ENCODE measurements at places on chromosomes 4 and X.
A peak's percentile ranks its signal among the peaks of the same experiment; 100 is the strongest.

DNA sequence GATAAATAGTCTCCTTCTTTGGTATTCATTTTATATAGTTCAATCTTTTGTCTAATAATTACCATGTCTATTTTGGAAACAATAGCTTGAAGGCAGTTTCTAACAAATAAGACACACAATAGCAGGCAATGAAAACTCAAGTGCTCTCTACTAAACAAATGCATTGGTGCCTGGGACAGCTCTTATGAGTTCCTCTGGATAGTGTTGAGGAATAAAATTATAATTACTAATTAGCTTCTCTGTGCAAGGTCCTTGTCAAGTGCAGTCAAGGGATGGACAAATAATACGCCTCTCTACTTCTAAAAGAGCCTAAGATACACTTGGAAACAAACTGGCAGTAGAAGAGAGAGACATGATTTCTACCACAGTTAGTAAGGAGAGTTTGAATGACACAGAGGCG is 229.0 kb upstream of the GLRA2 start:
- DNase-seq, result no peak

- no peak for DNase-seq
Observed at GRCh38 chr4:156146571-156146970, 192.9 kb upstream of the CTSO start.

GRCh38 chr4:8602686-8603430 is 10.3 kb downstream of the CPZ start:
- no peak for DNase-seq

GRCh38 chr4:102008711-102009110 is 218.2 kb downstream of the BANK1 start:
- DNase-seq, result no peak

DNA sequence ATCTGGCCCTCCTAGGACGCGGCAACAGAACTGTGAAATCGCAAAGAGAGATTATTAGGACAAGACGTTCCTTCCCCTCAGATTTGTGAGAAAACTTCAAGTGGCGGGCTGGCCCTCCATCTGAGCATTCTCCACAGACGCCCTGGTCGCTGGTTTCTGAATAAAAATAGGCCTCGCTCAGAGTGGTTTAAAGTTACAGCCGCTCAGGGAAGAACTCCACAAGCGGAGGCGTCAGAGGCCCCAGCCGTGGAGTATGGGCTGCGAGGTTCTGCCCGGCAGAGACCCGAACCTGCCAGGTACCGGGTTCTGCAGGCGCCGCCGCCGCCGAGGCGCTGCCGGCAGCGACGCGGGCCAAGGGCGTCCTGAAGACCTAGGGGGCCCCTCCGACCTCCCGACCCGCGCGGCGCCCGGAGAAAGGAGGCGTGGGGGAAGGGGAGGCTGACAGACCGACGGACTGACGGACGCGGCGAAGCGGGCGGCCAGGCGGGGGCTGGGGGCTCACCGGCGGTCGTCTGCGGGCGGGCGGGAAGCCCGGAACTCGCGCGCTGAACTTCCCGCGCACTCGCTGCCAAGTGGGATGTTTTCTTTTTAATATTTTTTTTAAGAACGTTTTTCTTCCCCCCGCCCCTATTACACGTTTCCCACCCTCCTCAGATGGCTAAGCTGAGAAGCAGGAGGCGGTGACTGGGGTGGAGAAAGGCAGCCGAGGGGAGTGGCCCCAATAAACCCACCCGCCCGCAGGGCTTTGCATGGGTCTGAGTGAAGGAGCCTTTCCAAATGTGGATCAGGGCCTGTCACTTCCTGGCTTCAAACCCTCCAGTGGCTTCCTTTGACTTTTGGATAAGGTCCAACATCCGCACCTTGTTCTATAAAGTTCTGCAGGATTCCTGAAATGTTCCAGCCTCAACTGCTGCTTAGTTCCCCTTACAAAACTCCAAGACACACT is at the start of gene PABPC4L:
Gene PABPC4L (minus strand): TSS at position 574 of the 946 bp plus-strand sequence. CDS start 770 bp downstream, outside the sequence.
- no peak for DNase-seq

GRCh38 chrX:49845701-49846403 is 16.7 kb downstream of the PAGE4 start:
- no peak for DNase-seq

- no peak for DNase-seq
Observed at GRCh38 chrX:42933187-42933586, 155.2 kb upstream of the PPP1R2C start.

DNA sequence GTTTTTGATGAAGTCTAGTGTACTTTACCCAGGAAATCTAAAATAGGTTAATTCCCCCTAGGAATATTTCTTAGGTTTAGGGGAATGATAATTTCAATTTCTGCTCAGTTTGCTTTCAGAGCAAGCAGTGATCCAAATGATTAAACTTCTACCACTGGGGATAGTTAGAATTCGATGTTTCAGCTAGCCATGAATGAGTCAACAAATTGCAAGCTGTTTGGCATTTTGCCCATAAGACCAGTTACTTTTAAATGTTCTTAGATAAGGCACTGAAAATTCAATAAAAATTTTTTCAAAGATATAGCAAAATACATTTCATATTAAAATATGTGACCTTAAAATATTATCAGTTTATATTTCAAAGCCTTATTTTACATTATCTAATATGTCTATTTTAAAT is 993.6 kb downstream of the ARAP2 start:
- DNase-seq, result no peak

DNA sequence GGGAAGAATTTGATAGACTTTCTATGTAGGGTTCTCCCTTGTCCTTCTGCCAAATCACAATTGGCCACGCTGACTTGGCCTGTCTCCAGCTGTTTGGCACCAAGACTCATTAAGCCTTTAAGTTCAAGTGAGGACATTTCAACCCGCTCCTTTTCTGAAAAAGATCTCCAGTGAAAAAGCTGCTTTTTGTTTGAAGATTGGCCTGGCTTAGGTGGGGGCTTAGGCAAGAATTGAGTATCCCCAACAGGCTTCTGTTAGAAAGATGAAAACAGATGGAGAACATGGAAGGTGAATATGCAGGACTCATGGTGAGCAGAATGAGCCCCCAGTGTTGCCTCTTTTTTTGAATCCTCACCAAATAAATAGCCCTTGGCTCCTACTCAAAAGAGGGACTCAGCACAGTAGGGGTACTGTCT is 28.5 kb upstream of the LIMCH1 start:
- no peak for DNase-seq

- no peak for DNase-seq
Observed at GRCh38 chr4:7890635-7891393, 48.8 kb downstream of the AFAP1 start.

GRCh38 chr4:12729384-12729783 is 754.8 kb downstream of the RAB28 start:
- peak; percentile 10 for DNase-seq

DNA sequence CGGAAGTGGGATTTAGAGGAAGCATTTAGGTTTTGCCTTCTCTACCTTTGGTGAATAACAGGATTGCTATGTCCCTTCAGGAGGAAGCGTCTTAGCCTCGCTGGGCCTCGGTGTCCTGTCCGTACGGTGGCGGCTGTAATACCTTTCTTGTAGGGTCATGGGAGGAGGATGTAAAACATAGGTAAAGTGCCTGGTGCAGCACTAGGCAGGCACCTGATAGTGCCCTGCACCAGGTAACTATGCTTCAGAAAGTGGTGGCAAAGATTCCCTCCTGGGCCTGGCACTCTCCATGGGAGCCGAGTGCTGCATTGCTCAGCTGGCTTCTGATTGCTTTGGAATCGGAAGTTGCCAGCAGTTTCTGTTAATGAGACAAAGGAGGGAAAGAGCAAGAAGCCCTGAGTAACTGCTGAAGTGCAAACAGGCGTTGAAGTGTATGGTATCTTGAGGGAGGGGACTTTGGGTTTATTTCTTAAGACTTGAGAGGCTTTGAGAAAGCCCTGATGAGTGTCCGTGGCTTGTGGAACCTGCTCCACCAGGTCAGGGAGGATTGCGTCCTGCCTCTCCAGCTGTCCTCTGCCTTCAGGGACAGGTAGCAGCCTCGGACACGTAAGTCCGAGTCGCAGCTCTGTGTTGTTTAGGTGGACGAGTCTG is 45.8 kb downstream of the TBC1D14 start:
- DNase-seq, result no peak

GRCh38 chrX:7889680-7890079 is 37.5 kb downstream of the PNPLA4 start:
- DNase-seq, result no peak

- no peak for DNase-seq
Observed at GRCh38 chr4:172871381-172871780, 297.2 kb upstream of the GALNT7 start.

DNA sequence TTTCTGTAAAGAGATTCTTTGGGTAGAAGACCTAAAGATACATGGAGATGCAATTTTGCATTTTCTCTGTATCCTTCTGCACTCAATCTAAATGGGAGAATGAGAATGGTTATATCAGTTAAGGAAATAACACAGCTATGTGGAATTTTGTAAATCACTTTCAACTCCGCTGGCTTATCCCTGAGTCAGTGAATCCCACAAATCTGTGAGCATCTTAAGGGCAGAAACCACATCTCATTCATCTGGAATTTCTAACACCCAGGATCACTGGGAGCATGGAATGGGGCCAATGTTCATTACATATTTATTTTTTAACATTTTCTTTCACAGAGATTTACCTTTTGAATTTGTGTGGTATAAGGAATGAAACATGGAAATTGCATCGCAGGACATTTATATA is 167.8 kb downstream of the CFAP47 start:
- DNase-seq, result no peak

DNA sequence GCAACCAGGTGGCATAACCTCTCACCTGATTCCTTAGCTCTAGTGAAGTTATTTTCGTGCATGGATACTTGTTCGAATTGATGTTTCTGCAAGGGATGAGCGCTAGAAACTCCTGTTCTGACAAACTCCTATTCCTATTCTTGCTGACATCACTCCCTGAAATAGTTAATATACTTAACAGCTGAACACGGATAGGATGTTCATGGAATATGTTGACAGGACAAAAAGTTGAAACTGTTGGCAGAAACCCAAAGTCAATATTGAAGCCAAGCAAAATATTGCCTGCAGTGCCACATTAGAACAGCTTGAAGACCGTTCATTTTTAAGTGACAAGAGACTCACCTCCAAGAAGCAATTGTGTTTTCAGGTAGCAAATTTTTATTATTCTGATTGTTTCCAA is at the start of gene KLKB1:
Gene KLKB1 (plus strand): TSS at position 287 of the 400 bp plus-strand sequence. CDS start 689 bp downstream, outside the sequence.
- no peak for DNase-seq

Data from germinal center (tissue), 1 donor.